ENCODE measurements at places on chromosomes 5 and 9.

GRCh38 chr9:116196806-116197205 lies 43.2 kb downstream of the PAPPA start:
- DNase-seq: no peak

- no peak for DNase-seq
These were observed 648.5 kb downstream of the MTRR start for GRCh38 chr5:8517456-8517855.

- peak; percentile 86 for DNase-seq
These were observed 923 bp upstream of the PLK2 start for GRCh38 chr5:58460732-58461286.

DNA sequence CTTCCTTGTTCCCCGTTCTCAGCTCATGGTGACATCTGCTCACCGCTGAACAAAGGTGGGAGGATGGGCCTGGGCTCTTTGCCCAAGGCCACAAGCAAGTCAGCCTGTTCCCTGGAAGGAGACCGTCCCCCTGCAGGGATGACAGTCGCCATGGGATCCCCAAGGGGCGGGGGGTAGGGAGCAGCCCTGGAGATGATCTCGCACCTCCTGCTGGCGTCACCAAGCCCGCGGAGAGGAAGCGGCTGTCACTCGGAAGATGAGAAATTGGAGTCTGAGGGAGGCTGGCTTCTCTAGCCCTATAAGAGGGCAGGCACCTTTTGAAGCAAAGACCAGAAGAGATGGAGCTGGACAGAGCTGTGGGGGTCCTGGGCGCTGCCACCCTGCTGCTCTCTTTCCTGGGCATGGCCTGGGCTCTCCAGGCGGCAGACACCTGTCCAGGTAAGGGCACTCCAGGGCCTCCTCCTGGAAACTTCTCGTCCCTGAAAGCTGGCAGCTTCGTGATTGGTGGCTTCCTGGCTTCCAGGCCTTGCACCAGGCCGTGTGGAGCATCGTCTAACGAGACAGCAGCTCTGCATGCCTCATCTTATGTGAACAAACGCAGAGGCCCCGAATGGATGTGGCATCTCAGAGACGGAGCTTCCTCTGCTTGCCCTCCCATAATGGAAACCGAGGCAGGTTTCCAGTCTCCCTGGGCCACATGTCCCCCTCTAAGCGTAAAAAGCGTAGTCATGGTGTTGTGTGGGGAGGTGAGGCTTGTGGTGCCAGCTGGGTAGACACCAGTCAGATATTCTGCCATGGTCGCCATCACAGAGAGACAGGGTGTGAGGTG lies at the start of gene FCN2:
Gene FCN2, plus strand, starts transcription at position 327 of the 829 bp plus-strand sequence. Its CDS starts 12 bp downstream, at position 339.
- DNase-seq: no peak

- DNase-seq: no peak
These were observed 226.6 kb downstream of the CD180 start for GRCh38 chr5:66969963-66970362.

- DNase-seq: no peak
These were observed 143.3 kb downstream of the GADD45G start for GRCh38 chr9:89748021-89748670.

DNA sequence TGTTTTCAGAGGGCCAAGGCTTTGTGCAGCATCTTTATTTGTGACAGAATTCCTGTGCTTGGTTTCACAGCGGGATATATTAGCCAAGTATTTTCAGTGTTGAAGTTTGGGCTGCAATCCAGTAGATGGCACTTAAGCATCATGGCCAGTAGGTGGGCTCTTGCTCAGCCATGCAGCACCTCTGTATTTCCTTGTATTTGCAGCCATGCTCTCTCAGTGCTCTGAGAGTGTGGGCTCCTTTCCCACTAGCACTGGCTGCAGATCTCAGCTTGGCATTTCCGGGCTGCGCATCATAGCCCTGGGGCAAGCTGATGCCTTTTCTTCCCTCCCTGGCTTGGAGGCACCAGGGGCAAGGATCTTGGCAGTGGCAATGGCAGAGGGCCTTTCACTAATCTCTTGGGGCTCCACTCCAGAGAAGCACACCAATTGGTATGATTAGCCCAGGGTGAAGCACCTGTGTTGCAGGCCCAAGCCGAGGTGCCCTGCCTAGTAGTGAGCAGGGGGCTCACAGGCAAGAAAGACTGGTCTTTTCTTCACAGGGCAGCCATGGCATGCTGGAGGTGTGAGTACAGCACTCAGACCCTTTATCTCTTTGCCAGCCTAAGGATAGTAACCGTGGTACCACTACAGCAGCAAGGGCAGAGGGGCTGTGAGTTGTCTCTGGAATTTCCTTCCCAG lies 48.3 kb downstream of the SLCO6A1 start:
- no peak for DNase-seq

DNA sequence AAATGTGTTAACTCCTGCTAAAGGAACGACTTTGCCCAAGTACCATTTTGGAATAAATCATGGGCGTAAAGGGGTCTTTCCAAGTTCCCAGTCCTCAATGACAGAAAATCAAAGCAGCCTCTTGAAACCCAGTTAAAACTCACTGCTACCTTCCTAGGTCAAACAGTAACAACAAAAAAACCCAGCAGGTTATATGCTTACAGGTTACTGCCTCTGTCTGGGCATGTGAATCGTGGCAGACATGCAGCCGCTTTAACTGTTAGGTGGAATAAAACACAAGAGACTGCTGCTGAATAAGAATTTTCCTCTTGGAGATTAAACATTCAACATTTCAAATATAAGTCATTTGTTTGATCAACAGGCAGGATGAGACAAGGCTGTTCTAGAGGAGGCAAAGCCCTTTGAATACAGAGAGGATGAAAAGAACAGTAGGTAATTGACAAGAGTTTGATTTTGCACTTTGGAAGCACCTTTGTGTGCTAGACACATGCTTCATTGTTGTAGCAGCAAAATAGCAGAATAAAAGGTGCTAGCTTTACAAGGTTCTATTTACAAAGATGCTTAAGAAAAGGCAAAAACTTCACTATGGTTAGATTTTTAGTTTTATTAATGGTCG lies 319.4 kb downstream of the NDUFS4 start:
- no peak for DNase-seq

DNA sequence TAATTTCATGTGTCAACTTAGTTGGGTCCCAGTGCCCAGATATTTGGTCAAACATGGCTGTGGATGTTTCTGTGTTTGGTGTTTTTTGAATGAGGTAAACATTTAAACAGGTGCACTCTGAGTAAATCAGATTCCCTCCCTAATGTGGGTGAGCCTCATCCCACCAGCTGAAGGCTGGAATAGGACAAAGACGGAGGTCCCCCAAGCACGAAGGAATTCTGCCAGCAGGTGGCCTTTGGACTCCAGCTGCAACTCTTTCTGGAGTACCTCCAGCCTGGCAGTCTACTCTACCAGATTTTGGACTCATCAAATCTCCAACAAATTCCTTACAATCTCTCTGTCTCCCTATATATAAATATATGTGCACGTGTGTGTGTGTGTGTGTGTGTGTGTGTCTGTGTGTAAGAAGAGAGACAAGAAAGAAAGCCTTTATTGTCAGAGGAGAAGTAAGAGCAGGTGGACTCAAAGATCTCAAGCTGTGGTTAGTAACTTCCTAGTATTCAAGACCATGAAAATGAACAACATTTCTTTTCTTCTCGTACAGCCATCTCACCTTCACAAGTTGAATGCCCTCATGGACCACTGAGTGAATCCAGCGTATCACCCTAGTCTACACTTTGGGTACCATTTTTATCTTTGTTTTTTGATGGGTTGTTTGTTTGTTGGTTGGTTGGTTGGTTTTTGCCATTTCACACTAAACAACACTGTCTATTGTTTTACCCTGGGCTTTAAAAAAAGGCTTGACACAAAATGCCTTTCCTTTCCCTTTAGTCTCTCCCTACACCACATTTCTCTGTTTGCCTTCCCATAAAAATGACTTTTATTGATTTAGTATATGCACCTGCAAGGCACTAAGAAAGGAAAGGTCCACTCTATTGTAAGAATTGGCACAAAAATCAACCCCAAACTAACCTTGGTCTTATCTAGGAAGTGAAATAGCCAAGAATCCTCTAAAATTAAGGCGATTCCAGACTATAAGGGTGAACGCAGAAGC lies 118.7 kb downstream of the TENT4A start:
- DNase-seq: no peak

Data from CD4-positive, alpha-beta T cell treated with Interferon gamma for 1 hour (primary cell).